T-helper 2 cell treated with Interferon-gamma antibody and Interleukin-4, amounts not matched to agents 100 ng/mL and 5 ng/mL, for 36 hours (primary cell): ENCODE measurements at places on chromosomes 5 and 9. TPM values are rescaled to one million over a fixed set of nuclear protein-coding genes. Genes with fewer than 3 reads are reported as not detected.

C1QTNF2 gene
- not detected in 2 replicates for total RNA-seq

OR13C8 gene
- total RNA-seq = not detected in 2 replicates

PFN3 gene
- not detected in 2 replicates for total RNA-seq

AMBP gene
- total RNA-seq = not detected in 2 replicates

PLAC8L1 gene
- total RNA-seq = 1.1 TPM in 1 of 2 replicates, not detected in the other

ECM2 gene
- total RNA-seq = not detected in 2 replicates
